ENCODE measurements at places on chromosomes 1 and 21.

DNA sequence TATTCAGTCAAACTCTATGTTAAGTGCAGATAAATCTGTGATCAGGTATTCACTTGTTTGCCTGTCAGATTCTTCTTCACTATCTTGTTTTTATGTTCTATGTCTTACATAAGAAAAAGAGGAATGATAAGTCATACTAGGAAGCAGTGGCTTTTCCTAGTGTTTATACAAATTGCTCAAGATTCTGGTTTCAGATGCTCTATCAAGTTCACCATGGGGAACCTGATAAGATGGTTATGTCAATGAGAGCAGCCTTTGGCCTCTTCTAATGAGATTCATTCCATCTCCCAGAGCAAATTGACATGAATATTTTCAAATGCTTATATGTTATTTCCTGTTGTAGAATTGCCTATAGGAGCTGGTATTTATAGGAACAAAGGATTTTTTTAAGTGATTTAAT is 218.8 kb upstream of the TMPRSS15 start:
- H3K4me3 ChIP-seq, result no peak overlapping the region
- no peaks in the 10 kb centered on the region for H3K4me1 ChIP-seq
- no peaks in the 10 kb centered on the region for H3K36me3 ChIP-seq
- H3K27me3 ChIP-seq, result no peaks in the 10 kb centered on the region
- no peak overlapping the region for H3K27ac ChIP-seq
- DNase-seq, result no peak

DNA sequence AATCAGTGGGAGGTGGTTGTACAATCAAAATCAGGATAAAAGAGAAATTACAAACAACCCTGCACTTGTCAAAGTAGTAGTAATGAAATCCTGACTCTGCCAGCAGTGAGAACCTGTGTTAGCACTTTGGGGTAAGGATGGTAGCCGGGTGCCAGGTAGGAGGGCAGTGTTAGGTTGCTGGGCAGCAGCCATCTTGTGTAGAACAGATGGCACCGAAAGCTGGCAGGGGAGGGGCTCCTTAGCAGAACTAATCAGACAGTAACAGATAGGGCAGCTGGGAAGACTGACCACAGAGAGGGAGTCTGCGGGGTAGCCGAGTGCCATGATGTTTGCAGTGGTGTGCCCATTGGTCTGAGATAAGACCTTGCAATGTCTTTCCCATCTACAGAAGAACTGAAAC is 137.3 kb downstream of the SDCCAG8 start:
- no peak for DNase-seq
- H3K36me3 ChIP-seq, result peaks cover 7% of the 10 kb centered on the region
- no peak overlapping the region for H3K27ac ChIP-seq

GRCh38 chr1:201476670-201477344 is 7.8 kb upstream of the PHLDA3 start:
- no peak overlapping the region for H3K4me3 ChIP-seq
- H3K36me3 ChIP-seq, result no peaks in the 10 kb centered on the region
- peaks cover 19% of the 10 kb centered on the region for H3K4me1 ChIP-seq
- H3K27ac ChIP-seq, result no peak overlapping the region
- H3K27me3 ChIP-seq, result peaks cover 40% of the 10 kb centered on the region
- no peak for DNase-seq

DNA sequence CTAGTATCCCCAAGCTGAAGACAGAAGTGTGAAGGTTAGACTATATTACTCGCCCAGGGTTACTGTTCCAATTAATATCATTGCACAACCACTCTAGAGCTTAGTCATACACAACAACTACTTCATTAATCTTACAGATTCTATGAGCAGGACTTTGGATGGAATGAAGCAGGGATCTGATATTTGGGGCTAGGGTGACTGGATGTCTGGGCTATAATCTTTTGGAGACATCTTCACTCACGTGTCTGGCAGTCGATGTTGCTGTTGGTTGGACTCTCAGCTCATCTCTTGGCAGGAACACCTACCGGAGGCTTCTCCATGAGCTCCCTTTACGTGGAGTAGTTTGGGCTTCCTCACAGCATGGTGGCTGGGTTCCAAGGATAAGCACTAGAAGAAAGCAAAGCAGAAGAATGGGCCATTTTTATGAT is 519.2 kb upstream of the B3GALT2 start:
- no peaks in the 10 kb centered on the region for H3K36me3 ChIP-seq
- peaks cover 8% of the 10 kb centered on the region for H3K27me3 ChIP-seq
- H3K4me1 ChIP-seq, result peaks cover 14% of the 10 kb centered on the region
- no peak overlapping the region for H3K4me3 ChIP-seq

GRCh38 chr1:8674481-8674880 is 143.0 kb downstream of the RERE start:
- peak overlapping the region; percentile 56 for H3K27ac ChIP-seq
- H3K4me3 ChIP-seq, result no peak overlapping the region
- H3K36me3 ChIP-seq, result no peaks in the 10 kb centered on the region
- DNase-seq, result no peak
- H3K27me3 ChIP-seq, result no peaks in the 10 kb centered on the region

DNA sequence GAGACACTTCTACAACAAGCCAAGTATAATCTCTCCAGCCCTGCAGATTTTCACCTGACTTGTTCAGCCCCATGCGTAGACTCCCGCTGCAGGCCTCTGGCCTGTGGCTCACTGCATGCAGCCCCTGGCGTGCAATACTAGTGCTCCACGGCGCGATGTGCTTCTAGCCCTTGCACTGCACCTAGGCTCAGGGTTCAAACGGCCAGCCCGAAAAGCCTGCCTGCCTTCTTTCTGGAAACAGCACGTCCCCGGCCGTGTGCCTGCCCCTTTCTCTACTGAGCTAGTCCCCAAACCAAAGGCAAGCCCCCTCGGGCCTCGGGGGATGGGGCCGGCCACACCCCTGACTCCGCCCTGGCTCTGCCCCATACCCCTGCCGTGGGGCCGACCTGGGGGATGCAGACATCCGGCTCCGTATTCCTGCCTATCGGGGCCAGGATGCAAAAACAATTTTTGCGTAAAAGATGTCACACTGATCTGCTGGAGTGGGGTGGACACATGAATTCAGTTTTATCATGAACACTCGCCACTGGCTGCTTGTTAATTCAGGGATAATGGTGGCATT is 26.3 kb upstream of the TRAPPC10 start:
- H3K27me3 ChIP-seq, result no peaks in the 10 kb centered on the region
- peaks cover 23% of the 10 kb centered on the region for H3K4me1 ChIP-seq
- H3K4me3 ChIP-seq, result no peak overlapping the region
- peaks cover 20% of the 10 kb centered on the region for H3K36me3 ChIP-seq
- no peak overlapping the region for H3K27ac ChIP-seq

DNA sequence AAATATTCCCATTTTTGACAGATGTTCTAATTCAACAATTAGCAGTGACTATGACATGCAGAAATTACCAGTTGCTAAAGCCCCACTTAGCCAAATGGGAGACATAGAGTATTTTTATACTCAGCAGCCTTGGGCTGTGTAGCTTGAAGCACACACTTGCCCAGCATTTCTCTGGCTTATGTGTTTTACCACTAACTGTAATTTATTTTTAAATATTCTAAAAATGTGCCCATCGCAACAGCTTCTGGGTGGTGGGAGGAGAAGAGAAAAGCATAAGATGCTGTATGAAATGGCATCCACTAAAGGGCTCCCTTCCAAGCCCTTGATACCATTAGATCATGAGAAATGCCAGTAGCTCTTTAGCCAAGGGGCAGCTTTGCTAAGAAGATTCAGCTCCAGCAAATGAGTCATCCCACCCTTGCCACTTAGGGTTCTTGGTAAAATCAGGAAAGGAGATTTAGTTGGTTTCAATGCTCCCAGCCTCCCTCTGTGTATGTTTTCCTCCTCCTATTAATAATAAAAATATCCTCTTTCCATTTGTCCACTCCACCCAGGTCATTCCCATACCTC is 462.7 kb upstream of the DEPDC1 start:
- no peak overlapping the region for H3K4me3 ChIP-seq
- H3K36me3 ChIP-seq, result no peaks in the 10 kb centered on the region
- no peak overlapping the region for H3K27ac ChIP-seq
- no peaks in the 10 kb centered on the region for H3K4me1 ChIP-seq

DNA sequence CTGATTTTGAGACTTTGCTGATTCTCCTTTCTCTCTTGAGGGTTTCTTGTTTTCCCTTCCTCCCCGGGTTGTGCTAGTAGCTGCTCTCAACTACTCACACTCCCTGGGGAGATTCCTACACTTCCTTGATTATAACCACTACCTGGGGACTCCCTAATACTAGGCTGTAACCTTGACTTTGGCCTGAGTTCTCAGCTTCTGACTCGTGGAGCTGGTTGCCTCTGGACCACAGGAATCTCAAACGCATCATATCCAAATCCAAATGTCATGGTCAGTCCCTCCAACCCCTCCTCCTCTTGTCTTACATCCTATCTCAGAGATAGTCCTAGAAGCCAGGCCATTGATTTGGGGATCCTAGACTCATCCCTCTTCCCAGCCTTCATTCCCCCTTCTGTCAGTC is 12.0 kb downstream of the MOV10 start:
- no peak for DNase-seq
- H3K27ac ChIP-seq, result no peak overlapping the region
- H3K27me3 ChIP-seq, result no peaks in the 10 kb centered on the region
- peaks cover 9% of the 10 kb centered on the region for H3K36me3 ChIP-seq

- peak; percentile 17 for DNase-seq
- peak within 1 kb of the TSS; percentile 86 for H3K4me3 ChIP-seq
- H3K27ac ChIP-seq, result peak within 1 kb of the TSS; percentile 38
- no peaks in the 10 kb centered on the region for H3K27me3 ChIP-seq
- no peaks in the 10 kb centered on the region for H3K36me3 ChIP-seq
These were observed at the start of gene RAVER2 for GRCh38 chr1:64744492-64745180. TSS of gene RAVER2 (plus strand) at chr1:64745075. CDS start at chr1:64745173, 98 bp downstream.

- no peak for DNase-seq
- H3K27me3 ChIP-seq, result no peaks in the 10 kb centered on the region
- H3K4me1 ChIP-seq, result peaks cover 12% of the 10 kb centered on the region
- no peak overlapping the region for H3K4me3 ChIP-seq
- no peaks in the 10 kb centered on the region for H3K36me3 ChIP-seq
These were observed 59.6 kb upstream of the HOOK1 start for GRCh38 chr1:59755069-59755685.

All from stimulated activated naive B cell treated with anti-CD40 and anti-IgM and Interleukin-4, amounts not matched to agents 10 μg/mL and 1 μg/mL and 100 μg/mL, for 72 hours (primary cell).